ENCODE measurements at places on chromosomes 4 and X. TPM values are rescaled to one million over a fixed set of nuclear protein-coding genes. Genes with fewer than 3 reads are reported as not detected.

OTUD6A gene
- polyA plus RNA-seq: not detected

GAB3 gene
- 0.95 TPM for polyA plus RNA-seq

CT45A10 gene
- polyA plus RNA-seq: not detected

RPL34 gene
- 2,105 TPM for polyA plus RNA-seq

KIF4A gene
- polyA plus RNA-seq: 0.13 TPM

- DNase-seq: no peak
Measured at GRCh38 chr4:114136069-114136468, 156.6 kb upstream of the ARSJ start.

- peak; percentile 36 for DNase-seq
Measured at GRCh38 chr4:1600811-1601532, 83.1 kb downstream of the FAM53A start.

GRCh38 chr4:114599231-114599902 is 760 bp downstream of the UGT8 start:
- DNase-seq: peak; percentile 75

DNA sequence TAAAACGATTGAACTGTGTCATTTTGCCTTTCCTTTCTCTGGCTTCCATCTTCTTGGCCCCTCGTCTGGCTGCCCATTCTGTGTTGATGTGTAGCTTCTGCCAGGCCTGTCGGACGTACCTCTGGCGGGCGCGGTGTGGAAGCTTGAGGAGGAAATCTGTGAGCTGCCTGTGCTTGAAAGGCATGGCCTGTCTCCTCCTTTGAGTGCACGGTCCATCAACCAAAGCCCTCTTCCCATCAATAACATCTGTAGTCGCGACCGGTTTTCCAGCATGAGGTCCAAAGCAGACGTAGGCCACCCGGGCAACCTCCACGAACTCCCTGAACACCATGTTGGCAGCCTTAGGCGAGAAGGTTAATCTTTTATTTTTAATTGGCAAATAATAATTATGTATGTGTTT is 202.7 kb downstream of the CRLF2 start:
- no peak for DNase-seq

DNA sequence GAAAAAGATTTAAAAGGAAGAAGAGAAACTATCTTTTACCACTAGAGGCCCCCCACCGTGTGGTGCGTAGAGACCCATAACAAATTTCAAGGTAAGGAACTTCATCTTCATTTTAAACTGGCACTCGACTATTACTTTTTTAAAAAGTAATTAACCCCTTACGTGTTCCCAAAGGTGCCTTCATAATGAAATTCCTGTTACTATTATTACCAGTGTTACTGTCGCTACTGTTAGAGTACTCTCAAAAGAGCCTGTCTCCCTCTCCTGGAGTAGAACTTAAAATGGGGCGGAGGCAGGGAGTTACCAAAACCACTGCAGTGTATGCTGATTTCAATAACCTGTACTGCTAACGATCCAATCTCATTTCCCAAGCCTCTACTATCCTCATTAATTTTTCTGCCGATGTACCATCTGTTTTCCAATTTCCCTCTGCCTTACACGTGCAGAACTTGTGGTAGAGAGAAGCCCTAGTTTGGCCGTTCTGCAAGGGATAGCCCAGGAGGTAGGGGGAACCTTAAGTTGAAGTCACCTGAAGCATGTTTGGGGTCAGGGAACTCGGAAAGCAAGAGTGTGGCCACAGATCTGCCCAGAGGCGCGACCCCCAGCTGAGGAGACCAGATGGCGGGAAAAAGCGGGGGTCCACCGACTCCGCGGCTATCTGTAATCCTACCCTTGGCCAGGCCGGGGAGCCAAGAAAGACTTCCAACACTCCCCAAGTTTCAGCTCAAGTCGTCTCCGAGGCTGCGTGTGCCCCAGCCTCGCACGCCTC is 720 bp upstream of the STK26 start:
- DNase-seq: peak; percentile 58

GRCh38 chrX:150635952-150636351 is 57.2 kb upstream of the MTMR1 start:
- DNase-seq: no peak

- no peak for DNase-seq
Measured at GRCh38 chrX:17497193-17497592, 122.2 kb downstream of the NHS start.

DNA sequence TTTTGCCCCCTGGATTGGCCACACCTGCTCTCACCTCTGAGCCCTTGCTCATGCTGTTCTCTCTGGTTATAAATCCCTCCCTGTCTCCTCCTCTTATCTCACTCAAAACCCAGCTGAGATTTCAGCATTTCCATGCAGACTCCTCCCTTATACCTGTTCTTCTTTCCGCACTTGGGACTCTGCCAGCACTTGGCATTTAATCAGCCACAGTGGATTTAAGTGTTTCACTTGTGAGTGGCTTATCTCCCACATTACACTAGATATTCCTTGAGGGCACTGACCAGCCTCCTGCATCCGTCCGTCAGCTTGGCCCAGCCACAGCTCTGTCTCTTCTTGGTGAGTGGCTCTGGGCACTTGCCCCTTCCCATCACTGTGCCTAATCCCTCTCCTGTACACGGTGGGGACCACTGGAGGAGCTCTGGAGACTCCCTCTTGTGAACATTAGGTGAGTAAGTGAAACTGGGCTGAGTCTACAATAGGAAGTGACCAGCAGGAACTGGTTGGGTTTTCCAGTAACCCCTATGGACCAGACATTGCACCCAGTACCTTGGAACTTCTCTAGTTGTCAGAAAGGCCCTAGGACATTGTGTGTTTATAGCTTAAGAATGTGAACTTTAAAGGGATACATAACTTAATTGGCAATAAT is 19.9 kb downstream of the FGFBP1 start:
- DNase-seq: no peak

GRCh38 chr4:41561244-41561643 is 23.3 kb downstream of the LIMCH1 start:
- DNase-seq: peak; percentile 68

GRCh38 chr4:93267747-93268146 is 560.8 kb upstream of the ATOH1 start:
- no peak for DNase-seq

DNA sequence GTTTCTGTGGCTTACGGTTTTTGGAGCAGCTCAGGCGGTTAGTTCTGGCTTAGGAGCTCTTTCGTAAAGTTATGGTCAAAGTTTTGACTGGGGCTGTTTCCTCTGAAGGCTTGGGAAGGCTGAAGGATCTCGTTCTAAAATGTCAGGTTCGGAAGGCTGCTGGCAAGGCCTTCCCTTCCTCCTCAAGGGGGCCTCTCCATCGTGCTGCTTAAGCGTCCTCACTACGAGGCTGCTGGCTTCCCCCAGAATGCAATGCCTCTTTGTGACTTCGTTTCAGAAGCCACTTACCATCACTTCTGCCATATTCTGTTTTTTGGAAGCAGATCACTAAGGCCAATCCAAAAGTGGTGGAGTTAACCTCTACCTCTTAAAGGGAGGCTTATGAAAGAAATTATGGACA is 1196.4 kb upstream of the TENM3 start:
- no peak for DNase-seq

- no peak for DNase-seq
Measured at GRCh38 chr4:154329939-154330338, 161.7 kb downstream of the DCHS2 start.

Data from kidney (tissue), 22 donors.